ENCODE measurements at places on chromosomes 4 and X.

GRCh38 chrX:69298466-69299140 lies 133.3 kb upstream of the PJA1 start:
- DNase-seq = no peak

DNA sequence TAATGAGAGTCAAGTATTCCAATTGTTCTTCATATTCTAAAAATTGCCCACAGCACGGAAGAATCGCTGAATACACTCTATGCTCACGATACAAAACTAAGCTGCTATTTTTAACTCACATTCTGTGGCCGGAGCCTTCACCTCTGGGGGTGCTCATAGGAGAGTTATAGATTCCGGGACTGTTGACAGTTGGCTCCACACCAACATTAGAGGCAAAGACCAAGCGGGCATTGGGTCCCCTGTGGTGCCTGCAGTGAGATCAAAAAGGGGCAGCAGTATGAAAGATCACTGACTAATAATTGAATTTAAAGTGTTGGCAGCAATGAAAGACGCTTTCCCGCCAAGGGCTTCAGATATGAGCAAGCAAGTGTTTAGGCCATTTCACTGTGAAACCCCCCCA lies 146.0 kb downstream of the TMEM144 start:
- DNase-seq = no peak

DNA sequence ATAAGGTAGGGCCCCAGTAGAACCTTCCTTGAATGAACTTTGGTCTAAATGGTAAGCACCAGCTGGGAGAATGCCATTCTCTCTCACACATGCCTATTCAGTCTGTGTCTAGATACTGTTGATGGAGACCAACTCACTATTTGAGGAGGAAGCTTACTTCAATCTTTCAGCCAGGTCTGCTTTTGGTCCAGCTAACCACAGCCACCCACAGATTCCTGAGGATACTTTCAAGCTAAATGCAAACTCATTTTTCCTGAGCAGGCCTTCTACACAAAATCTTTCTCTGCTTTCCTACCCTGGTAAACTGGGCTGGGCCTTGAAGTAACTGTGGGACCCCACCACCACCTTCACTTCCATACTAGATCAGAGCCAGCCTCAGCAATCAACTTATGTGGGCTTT lies 76.9 kb upstream of the KLF3 start:
- DNase-seq = no peak

DNA sequence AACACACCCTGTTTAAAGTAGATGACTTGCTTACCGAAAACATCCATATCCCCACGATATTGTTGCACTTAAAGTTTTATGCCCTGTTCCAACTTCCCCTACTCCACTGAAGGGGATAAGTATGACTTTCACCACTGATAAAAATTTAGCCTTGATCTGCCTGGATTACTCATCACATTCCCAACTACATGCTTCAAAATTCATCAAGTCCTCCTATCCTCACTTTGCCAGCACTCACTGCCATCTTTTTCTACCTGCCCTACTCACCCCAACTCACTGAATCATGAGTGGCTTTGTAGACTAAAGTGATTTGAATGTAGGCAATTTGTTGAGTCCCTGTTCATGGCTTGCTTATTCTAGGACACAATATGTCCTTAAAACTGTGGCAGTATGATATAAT lies 12.2 kb upstream of the GPRIN3 start:
- DNase-seq = no peak

DNA sequence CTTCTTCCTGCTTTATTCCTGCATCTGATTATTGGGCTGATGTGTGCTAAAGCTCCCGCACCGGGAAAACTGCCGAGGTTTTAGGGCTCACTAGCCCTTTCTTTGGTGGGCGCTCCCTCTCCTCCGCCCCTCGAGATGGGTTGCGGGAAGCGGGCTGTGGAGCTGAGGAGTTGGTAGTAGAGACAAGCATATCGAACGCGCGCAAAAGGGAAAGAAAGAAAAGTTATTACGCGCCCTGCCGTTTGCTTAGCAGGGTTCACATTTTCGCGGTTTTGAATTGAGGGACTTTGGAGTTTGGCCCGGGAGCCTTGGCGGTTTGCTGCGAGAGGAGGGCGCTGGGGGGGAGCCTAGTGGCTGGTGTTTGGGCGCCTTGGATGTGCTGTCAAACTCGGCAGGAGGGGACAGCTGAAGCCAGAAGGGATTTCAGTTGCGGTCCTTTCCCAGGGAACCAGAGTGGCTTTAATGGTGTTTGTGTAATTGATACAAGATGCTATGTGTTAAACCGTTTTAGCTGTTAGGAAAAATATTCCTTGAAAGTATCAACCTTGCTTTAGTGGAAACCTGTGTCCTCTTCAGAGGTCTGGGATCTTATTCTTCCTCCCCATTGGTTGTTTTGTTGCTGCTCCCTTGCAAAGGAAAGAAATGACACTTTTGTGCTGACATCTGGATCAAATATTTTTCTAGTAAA lies 1.1 kb downstream of the GAB1 start:
- DNase-seq = peak; percentile 34
